ENCODE measurements at places on chromosomes 4 and X.

DNA sequence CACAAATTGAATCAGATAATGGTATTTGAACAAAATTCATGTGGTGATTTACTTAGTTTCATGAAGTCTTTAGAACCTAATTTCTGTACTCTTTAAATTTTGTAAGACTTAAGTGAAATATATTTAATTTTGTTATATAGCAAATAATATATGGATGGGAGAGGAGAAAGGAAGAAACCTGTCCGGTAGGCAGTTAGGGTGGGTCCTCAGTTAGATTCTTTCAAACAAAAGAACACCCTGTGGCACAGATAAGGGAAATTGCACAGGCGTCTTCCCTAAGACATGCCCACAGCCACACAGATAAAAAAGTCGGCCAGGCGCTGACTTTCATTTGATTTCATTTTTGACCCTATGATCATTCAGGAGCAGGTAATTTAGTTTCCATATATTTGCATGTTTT, 25.1 kb upstream of the CTSO start:
- DNase-seq, result no peak

DNA sequence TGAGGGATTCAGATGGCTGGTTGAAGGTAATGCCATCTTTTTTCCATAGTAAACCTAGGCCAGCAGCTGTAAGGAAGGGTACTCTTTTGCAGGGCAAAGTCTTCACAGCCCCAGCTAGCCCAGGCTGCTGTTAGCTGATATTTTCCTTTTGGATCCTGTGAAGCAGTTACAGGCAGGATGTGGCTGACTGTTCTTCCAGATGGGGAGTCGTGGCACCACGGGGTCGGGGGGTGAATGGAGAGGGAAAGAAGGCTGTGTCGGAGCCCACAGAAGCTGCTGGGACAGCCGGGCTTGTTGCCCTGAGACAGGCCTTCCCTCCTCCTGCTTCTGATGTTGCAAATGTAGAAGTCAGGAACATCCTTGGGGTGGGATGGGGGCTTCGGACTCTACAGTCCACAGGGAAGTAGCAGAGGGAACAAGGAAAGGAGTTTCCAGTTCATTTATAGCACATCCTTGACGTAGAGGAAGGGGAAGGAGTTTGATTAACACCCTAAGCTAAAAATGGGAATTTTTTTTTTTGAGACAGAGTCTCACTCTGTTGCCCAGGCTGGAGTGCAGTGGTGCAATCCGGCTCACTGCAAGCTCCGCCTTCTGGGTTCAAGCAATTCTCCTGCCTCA, 64.6 kb upstream of the TMEM150C start:
- DNase-seq, result no peak

- DNase-seq, result no peak
Measured at GRCh38 chrX:151537572-151537971, 25.9 kb upstream of the PASD1 start.

DNA sequence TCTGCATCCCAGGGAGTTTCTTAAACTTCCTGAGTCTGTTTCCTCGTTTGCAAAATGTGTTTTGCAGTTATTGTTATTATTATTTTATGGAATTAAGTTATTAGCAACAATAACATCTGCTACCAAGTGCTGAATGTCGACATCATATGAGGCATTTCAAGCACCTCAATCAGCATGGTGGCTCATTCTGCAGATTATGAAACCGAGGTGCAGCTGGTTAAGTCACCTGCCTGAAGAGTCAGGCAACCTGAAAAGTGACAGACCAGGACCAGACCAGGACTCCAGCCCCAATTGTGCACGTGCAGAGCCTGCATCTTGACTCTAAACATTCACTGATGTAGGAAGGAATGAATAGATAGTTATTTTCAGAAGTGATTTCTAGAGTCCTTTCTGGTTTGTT, 99.8 kb downstream of the AFAP1 start:
- no peak for DNase-seq

- DNase-seq, result no peak
Measured at GRCh38 chrX:110180928-110181310, 137.0 kb downstream of the AMMECR1 start.

GRCh38 chr4:59339631-59340030, 1860.5 kb upstream of the ADGRL3 start:
- DNase-seq, result peak; percentile 76

DNA sequence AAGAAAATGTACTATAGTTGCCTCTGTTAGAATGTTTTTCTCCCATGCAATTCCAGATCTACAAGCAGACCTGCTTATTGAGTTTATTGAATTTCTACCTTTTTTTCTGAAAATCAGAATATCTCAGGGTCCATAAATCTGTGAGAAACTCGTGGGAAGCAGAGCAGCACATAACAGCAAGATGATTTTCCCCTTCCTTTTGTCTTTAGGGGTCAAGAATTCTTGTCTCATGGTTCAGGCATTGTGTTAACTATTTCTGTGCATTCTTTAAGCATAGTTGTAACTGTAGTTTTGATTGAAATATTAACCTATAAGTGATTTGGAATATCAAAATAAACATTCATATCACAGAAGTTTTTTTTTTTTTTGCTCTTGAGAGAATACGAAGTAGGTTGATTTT, 11.4 kb downstream of the EDNRA start:
- no peak for DNase-seq

GRCh38 chr4:67055319-67055718, 490.0 kb downstream of the CENPC start:
- DNase-seq, result no peak

DNA sequence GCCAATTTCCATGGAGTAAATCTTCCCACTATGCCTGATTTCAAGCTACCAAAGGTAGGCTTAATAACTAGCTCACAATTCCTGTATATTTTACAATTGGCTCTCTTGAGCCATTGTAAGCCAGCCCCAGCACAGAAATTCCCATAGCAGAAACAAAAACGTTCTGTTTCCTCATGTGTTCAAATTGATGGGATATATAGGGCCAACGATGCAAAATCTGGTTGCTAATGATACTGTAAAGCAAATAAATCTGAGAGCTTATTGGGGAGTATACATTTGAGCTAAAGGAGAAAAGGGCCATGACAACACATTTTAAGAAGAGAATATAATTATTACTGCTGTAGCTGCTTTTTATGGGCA, 267.1 kb upstream of the FTHL17 start:
- DNase-seq, result no peak

DNA sequence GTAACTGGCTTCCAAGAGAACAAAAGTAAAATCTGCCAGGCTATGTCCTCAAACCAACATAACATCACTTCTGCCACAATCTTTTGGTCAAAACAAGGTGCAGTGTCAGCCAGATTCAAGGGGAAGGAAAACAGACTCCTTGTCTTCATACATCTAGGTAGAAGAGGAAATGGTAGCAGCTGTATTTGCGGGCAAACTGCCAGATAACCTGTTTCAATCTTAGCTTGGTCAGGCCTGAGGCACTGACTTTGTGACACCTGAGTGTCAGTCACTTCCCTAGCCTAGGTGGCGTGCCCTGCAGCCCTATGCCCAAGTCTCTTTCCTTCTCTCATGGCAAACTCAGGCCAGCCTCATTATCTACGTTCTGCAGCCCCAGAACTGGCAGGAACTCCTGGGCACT, 146.2 kb upstream of the JADE1 start:
- DNase-seq, result no peak

DNA sequence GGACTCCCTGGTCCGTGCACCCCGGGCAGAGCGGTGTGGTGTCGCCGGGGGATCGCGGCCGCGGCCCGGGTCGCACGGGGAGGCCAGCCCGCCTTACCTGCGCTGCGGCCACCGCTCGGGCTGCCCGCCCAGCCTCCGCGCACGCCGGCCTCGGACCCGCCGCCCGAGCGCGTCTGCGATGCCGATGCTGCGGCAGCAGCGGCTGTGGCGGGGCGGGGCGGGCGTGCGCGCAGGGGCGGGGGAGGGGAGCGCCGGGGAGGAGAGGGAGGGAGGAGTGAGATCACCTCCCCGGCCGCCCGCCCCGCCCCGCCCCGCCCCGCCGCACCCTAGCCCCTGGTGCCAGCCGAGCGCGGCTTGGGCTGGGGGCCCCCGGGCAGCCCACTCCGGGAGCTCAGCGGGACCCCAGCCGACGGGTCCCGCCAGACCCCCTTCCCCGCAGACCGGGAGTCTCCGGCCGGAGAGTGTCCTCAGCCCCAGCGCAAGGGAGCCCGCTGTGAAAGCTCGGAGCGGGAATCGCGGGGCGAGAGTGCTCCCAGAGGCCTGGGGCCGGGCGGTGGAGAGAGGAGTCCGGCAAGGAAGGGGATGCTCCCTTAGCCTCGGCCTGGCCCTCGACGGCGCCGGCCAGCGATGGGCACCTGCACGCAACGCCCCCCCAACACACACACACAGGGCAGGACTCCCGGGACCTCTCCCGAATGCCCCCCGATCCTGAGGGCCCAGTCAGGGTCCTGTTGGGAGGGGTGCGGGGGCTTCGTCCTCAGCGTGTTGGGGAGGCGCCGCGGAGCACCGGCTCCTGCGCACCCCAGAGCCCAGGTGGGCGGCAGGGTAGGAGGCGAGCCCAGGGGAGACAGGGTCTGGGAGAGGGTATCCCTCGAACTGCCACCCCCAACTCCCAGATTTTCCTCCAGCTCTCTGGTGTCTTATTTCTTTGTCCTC, at the start of gene L1CAM:
Gene L1CAM (minus strand): TSS at position 206 of the 936 bp plus-strand sequence. CDS start 10,337 bp downstream, outside the sequence.
- peak; percentile 64 for DNase-seq

DNA sequence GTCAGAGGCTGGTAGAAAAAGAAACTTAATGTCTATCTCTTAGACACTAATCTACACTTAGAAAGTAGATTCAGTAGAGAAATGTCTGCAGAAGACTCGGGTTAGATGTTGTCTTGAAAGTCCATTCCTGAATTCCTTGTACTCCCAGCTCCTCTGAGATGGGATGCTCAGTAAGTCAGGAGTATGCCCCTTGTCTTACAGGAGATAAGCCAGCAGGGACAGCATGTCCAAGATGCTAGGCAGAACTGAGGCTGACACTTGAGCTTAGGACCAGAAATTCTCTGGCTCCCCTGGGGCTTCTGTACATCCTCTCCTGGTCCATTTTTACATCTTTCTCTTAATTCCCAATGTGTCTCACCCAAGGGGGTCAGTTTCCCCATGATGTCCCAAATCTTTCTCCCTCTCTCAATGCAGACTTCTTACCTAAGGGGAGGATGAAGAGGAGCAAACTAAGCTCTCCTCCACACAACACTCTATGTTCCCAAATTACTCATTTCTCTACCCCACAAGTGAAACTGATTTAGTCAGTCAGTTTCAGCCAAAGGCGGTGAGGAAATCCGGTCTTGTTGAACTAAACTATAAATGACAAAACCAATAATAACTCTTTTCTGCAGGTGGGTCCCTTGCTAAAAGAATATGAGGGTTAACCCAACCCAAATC, 558.2 kb upstream of the DIPK2B start:
- DNase-seq, result no peak

GRCh38 chr4:1751919-1752283, 30.6 kb downstream of the TACC3 start:
- no peak for DNase-seq

GRCh38 chrX:103187953-103188475, 26.9 kb upstream of the BEX4 start:
- DNase-seq, result no peak

DNA sequence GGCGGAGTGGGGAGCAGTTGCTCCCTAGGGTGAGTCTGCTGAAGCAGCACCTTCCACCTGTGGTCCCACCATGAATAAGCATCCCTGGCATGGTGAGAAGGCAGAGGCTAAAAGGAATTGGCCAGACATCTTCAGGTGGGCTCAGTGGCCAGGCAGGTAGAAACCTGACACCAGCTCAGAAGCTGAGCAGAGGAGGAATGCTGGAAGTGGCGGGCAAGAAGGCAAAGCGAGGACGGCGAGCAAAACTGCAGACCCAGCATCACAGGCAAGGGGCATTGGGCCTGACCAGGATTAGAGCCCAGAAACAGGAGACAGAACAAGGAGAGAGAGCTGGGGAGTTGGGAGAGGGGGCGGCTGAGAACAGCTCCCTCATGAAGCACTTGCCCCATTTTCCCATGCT, 25.3 kb downstream of the TSC22D3 start:
- no peak for DNase-seq

- peak; percentile 39 for DNase-seq
Measured at GRCh38 chrX:47091149-47091775, 13.0 kb downstream of the RGN start.

GRCh38 chr4:61192392-61192791, 7.7 kb upstream of the ADGRL3 start:
- no peak for DNase-seq

GRCh38 chr4:95821867-95822266, 18.0 kb upstream of the PDHA2 start:
- no peak for DNase-seq

- no peak for DNase-seq
Measured at GRCh38 chrX:122091571-122091970, 1044.2 kb downstream of the GLUD2 start.

DNA sequence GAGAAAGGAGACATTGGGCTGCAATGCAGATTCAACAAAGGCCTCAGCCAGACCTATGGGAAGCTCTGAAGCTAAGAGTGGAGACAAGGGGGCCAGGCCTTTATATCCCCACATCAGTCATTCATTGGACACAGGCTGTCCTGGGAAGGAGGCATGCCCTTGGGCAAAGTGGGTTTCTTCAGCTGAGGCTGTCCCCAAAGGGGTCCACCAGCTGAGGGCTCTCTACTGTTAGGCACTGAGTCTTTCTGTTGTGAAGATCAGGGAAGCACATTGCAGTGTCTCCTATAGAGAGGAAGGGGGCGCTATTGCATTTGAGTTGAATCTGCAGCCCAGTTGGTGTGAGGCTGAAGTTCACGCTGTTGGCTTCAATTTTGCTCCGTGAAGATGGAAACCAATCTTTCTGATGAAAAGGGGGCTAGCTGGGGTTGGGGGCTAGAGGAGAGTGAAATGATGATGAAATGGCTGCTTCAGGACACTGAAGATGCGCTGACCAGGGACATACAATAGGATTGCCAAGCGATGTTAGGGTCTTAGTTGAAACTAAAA, 48.0 kb downstream of the SLC25A5 start:
- DNase-seq, result peak; percentile 74

- peak; percentile 47 for DNase-seq
Measured at GRCh38 chrX:49106930-49107329, 16.6 kb downstream of the GPKOW start.

DNA sequence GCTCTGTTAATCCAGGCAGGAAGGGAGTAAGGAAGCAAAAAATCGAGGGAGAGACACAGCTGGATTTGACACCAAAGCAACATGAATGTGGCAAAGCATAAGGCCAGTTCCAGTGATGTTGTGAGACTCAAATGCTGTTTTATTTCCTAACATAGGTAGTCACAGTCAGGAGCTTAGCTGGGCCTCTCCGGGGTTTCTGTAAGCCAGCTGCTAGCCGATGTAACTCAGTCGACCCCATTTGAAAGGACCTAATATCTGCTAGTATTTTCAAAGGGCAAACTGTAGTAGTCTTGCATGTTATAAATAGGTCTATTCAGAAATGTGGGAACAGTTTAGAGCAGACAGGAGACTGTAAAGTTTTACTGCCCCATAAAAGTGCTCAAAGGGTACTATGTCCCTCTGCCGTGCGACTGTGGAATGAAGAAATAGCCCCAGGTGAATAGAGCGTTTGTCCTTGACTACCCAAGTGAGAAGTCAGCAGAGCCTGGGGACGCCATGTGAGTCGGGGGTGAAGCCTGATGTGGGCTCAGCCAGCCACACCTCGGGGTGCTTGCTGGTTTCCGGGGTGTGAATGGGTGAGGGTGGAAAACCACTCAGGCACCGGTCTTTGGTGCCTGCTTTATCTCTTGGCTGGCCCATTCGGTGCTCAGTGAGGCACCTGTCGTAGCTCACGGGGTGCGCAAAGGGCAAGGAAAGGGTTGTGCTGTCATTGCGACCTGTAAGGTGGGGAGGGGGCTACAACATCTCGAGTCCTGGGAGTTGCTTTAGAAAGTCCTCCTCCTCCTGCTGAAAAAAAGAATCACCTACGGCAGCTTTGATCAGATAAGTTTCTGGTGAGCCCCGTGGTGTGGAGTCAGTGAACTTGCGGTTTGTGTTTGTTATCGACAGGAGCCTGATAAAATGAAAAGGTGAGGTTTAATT, 745 bp downstream of the TRIM2 start:
- DNase-seq, result peak; percentile 26

- no peak for DNase-seq
Measured at GRCh38 chr4:181676546-181676945, 566.7 kb upstream of the TENM3 start.
